ENCODE measurements at places on chromosomes 7 and 10.

DNA sequence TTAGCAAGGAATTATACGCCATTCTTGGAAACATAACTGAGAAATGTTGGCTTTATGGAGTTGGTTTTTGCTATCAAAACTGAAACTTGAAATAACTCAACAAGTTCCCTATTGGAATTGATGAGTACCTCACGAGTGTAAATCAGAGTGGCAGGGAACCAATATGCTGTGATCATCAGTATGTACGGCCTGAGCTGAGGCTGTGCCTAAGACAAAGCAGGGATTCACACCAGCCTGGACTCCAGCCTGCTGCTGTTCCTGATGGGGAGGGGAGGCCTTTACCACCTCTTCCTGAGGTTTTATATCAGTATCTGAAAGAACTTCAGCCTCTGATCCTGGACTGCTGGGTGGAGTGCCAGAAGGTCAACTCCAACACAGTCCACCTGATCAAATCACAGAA is 52.7 kb downstream of the CRTAC1 start:
- no peak for DNase-seq

- DNase-seq: no peak
Observed at GRCh38 chr10:29140991-29141390, 147.9 kb upstream of the LYZL1 start.

DNA sequence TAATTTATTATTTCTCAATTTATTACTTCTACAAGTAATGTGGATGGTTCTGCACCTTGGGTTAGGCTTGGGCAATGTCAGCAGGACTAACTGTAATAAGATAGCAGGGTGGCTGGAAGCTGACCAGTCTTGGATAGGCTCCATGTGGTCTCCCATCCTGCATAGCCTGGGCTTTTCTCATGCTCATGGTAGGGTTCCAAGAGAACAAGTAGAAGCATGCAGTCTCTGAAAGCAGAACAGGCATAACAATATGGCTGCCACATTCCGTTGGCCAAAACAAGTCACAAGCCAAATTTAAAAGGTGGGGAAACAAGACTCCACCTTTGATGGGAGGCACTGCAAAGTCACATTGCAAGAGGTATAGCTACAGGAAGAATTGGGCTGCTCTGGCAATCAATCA is 98.6 kb upstream of the MDFIC start:
- DNase-seq: no peak

- DNase-seq: no peak
Observed at GRCh38 chr10:67612577-67613537, 83.1 kb downstream of the CTNNA3 start.

DNA sequence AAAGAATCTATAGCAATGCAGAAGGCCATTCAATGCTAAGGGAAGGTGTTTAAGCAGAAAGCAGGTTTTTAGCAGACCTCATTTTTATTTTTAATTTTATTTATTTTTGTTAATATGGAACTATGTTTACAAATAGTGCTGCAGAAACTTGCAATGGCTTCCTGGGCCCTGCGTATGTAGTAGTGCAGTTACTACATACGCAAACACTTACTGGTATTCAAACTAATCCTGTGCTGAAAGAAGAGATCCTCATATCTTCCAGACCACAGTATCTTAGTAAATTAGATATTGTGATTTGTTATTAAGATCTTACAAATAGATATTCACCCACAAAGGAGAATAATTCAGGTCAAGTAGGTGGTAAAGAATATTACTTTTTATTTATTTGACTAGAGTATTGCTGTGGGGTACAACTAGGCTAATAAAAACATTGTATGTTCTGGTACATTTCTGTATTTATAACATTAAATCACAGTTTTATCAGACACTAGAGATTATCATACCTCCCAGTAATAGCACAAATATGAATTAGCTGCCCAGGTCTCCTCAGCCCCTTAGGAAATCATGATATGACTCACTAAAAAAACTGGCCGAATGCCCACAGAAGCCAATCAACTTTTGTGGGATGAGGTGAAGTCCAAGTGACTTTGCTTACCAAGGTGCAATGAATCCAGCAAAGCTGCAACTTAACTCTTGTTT is 57.6 kb downstream of the RNLS start:
- DNase-seq: no peak

GRCh38 chr10:87978166-87978565 is 114.7 kb downstream of the PTEN start:
- no peak for DNase-seq

Data from activated CD4-positive, CD25-positive, alpha-beta regulatory T cell (primary cell).